Activated T-cell treated with anti-CD3 and anti-CD28 coated beads for 48 hours (primary cell): ENCODE measurements at places on chromosomes 3 and 15.

- DNase-seq, result no peak
Observed at GRCh38 chr3:86451749-86452148, 539.2 kb downstream of the VGLL3 start.

GRCh38 chr15:51884517-51885236 lies 55.2 kb downstream of the TMOD3 start:
- no peak for DNase-seq

DNA sequence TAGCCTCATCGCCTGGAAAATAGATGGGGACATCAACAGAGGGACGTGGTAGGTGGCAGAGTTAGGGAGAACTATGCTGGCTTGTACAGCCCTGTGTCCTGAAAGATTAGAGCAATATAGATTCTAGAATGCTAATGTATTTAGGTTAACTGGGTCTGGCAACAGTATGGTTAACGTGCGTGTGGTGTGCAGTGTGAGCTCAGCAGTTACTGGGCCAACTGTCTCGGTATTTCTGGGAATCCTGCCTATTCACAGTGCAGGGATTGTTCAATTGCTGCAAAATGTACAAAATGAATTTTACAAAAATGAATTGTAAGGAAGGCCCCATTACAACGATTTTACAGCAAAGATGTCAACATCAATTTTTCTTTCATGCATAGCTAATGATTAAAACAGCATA lies 20.6 kb downstream of the MEIS2 start:
- no peak for DNase-seq

DNA sequence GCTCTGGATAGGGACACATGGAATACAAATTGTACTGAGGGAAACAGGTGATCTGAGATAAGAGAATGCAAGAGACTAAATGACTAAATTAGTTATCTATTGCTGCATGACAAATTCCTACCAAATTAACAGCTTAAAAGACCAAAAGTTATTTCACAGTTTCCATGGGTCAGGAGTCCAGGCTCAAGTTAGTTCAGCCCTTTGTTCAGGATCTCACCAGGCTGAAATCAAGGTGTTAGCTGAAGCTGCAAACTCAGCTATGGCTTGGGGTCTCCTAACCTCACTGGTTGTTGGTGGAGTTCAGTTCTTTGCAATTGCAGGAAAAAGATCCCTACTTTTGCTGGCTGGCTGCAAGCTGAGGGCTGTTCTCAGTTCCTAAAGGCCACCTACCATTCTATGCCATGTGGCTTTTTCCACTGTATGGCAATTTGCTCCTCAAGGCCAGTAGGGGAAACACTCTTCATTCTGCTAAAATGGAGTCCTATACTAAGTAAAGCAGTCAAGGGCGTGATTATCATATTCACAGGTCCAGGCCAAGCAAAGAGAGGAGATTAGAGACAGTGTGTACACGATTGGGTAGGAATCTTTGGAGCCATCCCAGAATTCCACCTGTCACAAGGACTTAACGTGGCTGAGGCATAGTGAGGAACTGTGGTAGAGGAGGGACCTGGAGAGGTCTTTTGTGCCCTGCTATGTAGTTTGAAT lies 53.7 kb downstream of the THRB start:
- no peak for DNase-seq

DNA sequence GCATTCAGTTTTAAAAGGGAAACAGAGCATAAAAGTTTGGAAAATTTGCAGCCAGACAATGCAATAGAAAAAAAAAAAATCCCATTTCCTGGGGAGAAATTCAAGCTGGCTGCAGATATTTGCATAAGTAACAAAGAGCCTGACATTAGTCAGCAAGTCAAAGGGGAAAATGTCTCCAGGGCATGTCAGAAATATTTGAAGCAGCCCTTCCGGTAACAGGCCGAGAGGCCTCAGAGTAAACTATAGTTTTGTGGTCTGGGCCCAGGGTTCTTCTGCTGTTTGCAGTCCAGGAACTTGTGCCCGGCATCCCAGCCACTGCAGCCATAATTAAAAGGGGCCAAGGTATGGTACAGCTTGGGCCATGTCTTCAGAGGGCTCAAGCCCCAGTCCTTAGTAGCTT lies 411.6 kb upstream of the BCHE start:
- no peak for DNase-seq

DNA sequence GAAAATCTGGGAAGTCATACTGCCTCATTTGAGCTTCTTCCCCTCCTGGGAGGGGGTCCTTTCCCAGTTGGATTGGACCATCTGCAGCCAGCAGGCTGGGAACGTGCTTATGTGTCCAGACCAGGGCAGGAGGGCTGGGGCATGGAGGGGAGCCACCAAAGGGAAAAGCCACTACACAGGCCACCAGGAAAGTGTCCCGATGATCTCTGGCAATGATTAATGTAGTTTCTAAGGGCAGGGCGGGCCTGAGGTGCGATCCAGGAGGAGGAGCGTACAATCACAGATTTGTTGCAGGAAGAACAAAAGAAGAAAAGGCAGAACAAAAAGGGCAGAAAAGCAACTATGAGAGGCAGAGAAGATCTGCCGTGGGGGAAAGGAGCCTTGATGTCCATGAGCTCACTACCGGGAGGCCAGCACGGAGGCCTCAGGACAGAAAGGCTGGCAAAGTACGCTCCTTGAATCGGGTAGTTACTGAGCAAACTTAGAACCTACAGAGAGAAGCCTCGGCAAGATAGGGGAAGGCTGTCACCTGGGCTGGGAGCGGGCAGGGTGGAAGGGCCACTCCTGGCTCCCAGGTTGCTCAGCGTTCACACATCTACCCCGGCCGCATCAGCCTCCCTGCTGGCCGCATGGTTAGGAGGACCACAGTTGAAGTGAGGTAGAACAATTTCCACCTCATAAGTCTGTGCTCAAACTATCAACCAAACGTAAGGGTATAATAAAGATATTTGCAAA lies 79.5 kb upstream of the PCSK6 start:
- no peak for DNase-seq

DNA sequence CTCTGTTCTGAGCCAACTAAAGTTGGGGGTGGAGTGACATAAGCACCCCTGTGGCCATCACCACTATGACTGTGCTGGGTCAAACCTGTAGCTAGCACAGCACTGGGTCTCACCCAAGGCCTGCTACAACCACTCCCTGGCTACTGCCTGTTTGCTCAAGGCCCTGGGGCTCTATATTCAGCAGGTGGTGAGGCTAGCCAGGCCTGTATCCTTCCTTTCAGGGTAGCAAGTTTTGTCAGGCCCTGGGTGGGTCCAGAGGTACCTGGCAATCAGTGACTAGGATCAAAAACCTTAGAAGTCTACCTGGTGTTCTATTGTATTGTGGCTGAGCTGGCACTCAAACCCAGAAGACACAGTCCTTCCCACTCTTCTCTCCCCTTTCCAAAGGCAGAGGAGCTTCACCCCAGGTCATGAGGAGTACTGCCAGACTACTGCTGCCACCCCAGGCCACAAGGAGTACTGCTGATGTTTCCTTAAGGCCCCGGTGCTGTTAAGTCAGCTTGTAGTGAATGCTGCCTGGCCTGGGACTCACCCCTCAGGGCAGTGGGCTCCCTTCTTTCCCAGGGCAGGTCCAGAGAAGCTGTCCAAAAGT lies 170.8 kb downstream of the IGSF11 start:
- no peak for DNase-seq

DNA sequence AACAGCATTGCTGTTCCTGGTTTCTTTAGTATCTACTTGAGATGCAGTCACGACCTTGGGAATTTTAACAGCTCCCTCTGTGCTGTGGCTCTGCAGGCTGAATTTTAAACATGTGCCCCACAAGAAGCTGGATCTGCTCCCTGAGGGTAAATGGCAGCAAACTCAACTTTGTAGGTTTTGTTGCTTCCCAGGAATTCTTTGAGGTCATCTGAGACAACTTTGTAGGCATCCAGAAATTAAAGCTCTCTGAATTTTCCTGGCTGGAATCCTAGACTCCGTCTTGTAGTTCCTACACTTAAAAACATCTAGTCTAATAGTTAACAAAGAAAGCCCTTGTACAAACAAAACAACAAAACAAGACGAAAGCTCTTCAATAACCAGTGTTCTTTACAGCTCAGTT lies 366.3 kb downstream of the FEZF2 start:
- no peak for DNase-seq

- no peak for DNase-seq
Observed at GRCh38 chr15:78192826-78193594, 41.4 kb downstream of the ACSBG1 start.
